ENCODE measurements at places on chromosomes 12 and 14. TPM values are rescaled to one million over a fixed set of nuclear protein-coding genes. Genes with fewer than 3 reads are reported as not detected.

The TUNAR gene
- not detected for total RNA-seq

DNA sequence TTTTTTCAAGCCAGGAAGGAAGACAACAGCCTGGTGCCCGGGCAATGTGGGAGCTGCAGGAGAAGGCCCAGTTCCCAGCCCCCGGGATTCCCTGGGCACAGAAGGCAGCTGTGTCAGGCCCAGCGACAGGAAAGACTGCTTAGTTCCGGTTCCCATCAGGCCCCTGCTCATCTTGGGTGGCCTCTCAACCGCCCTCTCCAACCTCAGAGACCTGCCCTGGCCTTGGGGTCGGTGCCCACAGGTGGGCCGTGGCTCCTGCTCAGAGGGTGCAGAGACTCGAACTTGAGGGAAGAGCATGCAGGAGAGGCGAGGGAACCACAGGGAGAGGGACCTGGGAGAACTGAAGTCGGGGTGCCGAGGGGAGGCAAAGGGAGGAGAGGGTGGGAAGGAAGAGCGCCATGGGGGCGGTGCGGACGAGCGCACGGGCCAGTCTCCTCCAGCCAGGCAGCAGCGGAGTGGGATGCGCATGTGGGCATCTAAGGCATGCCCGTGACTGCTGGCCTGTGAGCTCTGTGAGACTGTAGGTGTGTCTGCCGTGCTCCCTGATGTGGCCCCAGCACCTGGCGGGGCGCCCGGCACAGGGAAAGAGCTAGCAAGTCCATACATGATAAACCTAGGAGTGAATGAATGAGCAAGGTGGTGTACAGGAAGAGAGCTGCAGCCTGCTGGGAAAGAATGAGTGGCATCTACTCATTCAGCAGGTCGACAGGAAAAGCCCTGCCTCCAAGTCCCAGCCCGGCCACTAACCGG, 42.7 kb downstream of the SSH1 start:
- no peak for DNase-seq
- H3K27ac ChIP-seq: no peak overlapping the region
- H3K4me3 ChIP-seq: no peak overlapping the region
- peaks cover 92% of the 10 kb centered on the region for H3K36me3 ChIP-seq
- H3K27me3 ChIP-seq: no peaks in the 10 kb centered on the region
- H3K4me1 ChIP-seq: peaks cover 9% of the 10 kb centered on the region

GRCh38 chr14:74358176-74358829, 10.0 kb downstream of the VRTN start:
- no peak overlapping the region for H3K27ac ChIP-seq

DNA sequence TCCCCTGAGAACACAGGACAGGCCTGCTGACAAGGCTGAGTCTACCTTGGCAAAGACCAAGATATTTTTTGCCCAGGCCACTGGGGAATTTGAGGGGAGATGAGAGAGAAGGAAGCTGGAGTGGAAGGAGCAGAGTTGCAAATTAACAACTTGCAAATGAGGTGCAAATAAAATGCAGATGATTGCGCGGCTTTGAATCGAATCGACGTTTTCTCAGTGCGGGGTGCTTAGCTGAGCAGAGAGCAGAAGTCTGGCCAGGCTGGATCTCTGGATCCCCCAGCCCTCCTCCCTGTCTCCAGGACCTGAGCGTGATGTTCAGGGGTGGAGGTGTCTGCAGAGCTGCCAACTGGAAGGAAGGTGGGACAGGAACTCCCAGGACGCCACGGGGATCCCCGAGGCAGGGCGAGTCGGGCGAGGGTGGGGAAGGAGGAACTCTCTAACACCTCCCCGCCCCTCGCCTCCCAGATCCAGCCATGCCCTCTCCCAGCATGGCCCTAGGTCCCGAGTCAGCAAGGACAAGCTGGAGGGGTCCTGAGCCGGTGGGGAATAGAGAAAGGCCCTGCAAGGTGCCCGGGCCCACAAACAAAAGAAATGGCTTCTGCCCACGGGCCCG, 527 bp upstream of the CARMIL3 start:
- DNase-seq: peak; percentile 35
- no peaks in the 10 kb centered on the region for H3K36me3 ChIP-seq
- H3K4me1 ChIP-seq: peaks cover 11% of the 10 kb centered on the region
- peak overlapping the region; percentile 28 for H3K4me3 ChIP-seq

The PDZRN4 gene
- total RNA-seq: not detected

GRCh38 chr12:54126696-54127537, 61.9 kb downstream of the SMUG1 start:
- no peak overlapping the region for H3K27ac ChIP-seq
- H3K36me3 ChIP-seq: no peaks in the 10 kb centered on the region
- H3K27me3 ChIP-seq: peaks cover 8% of the 10 kb centered on the region
- no peak for DNase-seq

DNA sequence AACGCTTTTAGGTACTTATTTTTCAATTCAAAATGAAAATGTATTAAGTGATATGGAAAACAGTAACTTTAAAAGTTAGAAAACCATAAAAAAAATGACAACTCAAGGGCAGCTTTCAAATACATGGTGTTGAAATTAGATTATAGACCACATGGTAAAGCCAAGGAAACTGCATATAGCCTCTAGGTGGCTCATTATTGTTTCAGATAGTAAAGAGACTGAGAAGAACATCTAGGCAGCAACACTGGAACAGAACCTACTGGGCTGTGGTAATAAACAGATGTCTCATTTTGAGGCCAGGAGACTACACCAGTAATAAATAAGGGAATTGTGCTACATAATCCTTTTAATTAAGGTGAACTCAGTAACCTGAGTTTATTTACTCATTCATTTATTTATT, 13.0 kb downstream of the FBXO33 start:
- no peaks in the 10 kb centered on the region for H3K4me1 ChIP-seq
- H3K27me3 ChIP-seq: no peaks in the 10 kb centered on the region
- H3K4me3 ChIP-seq: no peak overlapping the region
- no peak overlapping the region for H3K27ac ChIP-seq

DNA sequence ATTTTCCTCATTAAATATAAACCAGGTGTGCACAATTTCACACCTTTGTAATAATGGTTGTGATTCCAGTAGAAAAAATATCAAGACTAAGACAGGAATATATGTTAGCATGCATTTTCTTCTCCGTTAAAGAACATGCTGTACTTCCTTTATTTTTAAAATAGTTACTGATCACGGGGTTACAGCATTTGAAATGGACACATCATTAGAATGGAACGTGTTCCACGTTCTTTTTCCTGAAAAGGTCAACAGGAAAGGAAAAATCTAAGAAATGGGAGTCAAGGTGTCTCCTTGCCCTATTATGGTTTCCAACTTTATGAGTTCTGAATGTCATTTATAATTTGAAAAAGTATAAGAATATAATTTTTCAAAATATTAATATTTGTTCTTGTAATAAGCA, 1325.7 kb downstream of the SLC16A7 start:
- H3K27ac ChIP-seq: no peak overlapping the region
- DNase-seq: no peak
- no peaks in the 10 kb centered on the region for H3K27me3 ChIP-seq
- no peaks in the 10 kb centered on the region for H3K36me3 ChIP-seq
- no peaks in the 10 kb centered on the region for H3K4me1 ChIP-seq

- H3K27ac ChIP-seq: no peak overlapping the region
- H3K4me1 ChIP-seq: peaks cover 28% of the 10 kb centered on the region
- H3K27me3 ChIP-seq: no peaks in the 10 kb centered on the region
- DNase-seq: no peak
Measured at GRCh38 chr12:65956056-65956738, 131.9 kb downstream of the HMGA2 start.
